ENCODE measurements at places on chromosomes 12 and 14.

DNA sequence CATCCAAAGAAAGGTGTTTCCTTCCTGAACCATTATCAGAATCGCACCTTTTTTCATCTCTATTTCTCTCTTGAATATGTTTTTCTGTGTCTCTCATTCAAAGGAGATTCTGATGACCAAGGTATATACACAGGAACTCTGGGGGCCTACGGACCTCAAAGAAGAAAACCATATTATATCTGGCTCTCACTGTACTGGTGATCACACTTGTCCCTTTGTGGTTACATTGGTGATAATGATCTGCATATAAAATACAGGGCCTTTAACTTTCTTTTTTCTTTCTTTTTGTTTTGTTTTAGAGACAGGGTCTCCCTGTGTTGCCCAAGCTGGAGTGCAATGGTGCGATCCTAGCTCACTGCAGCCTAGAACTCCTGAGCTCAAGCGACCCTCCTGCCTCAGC is 185.2 kb upstream of the AMIGO2 start:
- DNase-seq, result no peak

GRCh38 chr12:108457006-108457733 is 57.9 kb upstream of the FICD start:
- peak; percentile 60 for DNase-seq

- DNase-seq, result no peak
These were observed 306.0 kb downstream of the NELL2 start for GRCh38 chr12:44570036-44570583.

- no peak for DNase-seq
These were observed 24.1 kb downstream of the ITPK1 start for GRCh38 chr14:93091666-93092065.

- no peak for DNase-seq
These were observed 281.5 kb downstream of the CACNA1C start for GRCh38 chr12:2334271-2334670.

DNA sequence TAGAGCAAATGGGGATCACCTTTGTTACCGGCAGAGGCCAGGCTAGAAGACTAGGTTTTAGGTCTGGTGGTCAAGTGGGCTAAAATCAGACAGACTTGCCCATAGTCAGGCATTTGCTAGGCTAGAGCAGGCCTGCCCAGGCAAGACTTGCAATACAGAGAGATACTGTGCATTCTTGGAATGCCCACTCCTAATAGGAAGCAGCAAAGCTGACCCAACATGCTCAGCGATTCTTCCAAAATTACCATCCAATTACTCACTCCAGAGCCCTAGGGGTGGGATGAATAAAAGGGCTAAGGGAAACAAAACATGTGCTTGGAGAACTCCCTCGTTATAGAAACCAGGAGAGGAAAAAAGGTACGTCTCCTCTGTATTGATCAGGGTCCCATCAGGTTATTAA is 187.8 kb upstream of the AMIGO2 start:
- no peak for DNase-seq

GRCh38 chr12:23600919-23601318 is 348.6 kb downstream of the SOX5 start:
- no peak for DNase-seq

- DNase-seq, result no peak
These were observed 308.7 kb downstream of the EMP1 start for GRCh38 chr12:13505224-13505623.

DNA sequence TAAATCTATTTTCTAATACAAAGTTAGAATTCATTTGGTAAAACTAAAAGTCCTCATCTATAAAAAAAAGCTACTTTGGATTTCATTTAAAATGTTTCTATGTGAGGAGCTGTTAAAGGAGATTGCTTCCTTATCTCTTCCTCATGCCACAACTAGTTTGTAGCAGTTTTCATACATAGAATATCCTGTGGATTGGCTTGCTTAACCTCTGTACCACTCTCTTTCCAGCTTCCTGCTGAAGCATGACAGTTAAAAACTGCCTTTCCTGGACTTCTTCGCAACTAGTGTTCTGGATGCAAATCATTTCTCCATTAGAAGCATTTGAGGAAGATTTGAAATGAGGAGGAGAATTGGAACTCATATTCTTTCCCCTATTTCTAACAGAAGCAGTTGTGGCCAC is 49.6 kb downstream of the ST8SIA1 start:
- no peak for DNase-seq

- DNase-seq, result no peak
These were observed 9.2 kb downstream of the NDUFA12 start for GRCh38 chr12:94994312-94994711.

DNA sequence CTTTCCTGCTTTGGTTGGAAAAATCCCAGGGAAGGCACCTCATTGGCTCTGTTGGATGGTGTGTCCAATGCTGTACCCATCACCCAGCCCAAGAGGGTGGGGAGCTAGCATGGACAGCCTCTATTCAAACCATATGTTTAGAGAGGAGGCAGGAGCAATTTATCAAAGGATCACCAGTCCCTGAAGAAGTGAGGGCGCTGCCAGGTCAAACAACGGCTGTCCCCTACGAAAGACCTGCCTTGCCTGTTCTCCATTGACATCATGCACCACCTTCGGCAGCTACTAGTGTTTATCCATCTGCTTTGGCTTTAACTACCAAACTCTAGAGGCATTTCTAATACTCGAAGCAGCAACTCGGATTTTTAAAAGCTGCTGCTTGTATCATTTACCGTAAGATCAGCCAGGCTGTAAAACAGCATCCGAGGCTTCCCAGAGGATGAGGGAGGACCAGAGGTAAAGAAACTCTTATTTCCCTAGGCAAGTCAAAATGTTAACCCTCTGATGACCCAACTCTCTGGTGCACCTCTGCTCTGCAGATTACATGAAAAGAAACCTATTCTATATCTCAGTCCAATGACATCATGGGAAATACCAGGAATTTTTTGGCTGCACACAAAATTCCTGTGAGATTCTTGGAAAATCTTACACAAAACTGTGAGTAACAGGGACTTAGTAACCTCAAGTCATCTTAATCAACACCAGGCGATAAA is 720.9 kb upstream of the TBX3 start:
- DNase-seq, result no peak

DNA sequence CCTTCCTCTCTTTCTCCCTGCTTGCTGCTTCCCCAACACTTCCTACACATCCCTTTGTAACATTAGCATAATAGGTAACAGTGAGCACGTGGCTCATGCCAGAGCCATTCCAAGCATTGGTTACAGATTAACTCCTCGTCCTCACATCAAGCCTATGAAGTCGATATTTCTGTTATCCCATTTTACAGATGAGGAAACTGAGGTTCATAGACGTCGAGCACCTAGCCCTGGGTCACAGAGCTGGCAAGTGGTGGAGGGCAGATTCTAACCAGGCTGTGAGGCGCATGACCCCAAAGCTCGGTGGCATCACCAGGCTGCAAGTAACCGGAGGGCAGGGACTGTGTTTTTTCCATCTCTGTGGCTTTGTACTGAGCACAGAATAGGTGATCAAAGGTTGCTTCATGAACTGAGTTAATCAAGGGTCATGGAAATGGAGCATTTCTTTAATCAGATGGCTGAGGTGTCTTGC is 5.7 kb upstream of the SERPINA1 start:
- no peak for DNase-seq

DNA sequence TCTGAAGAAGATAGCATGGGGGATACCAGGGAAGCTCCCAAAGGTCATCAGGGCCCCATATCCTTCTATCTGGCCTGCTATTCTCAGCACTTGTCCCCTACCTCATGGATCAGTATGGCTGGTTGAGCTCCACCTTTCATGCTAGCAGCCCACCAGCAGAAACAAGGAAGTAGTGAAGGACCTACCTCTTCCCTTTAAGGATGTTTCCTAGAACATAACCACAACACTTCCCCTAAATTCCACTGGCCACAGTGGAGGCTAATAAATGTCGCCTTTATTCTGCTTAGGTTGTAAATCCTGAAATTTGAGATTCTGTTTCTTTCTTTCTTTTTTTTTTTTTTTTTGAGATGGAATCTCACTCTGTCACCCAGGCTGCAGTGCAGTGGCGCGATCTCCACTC is 128.6 kb upstream of the PARP11 start:
- no peak for DNase-seq

- no peak for DNase-seq
These were observed 244.2 kb downstream of the CACNA1C start for GRCh38 chr12:2297004-2297403.

DNA sequence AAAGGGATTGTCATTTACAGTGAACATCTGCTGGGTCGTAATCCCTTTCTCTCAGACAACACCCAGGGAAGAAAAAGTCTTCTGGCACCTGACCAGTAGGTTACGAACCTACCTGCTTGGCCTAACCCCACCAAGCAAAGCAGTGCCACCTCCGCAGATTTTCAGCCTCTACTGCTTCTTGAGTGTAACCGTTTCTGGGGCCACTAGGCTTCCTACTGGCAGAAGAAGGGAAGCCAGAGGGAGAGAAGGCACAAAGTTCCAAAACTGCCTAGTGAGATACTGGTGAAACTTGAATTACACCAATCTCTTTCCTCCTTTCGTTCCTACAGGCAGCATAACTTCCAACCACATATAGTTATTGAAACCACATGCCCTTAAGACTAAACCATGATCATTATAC is 383.6 kb downstream of the BCAT1 start:
- no peak for DNase-seq

GRCh38 chr12:82149045-82149444 is 209.1 kb downstream of the CCDC59 start:
- DNase-seq, result no peak

DNA sequence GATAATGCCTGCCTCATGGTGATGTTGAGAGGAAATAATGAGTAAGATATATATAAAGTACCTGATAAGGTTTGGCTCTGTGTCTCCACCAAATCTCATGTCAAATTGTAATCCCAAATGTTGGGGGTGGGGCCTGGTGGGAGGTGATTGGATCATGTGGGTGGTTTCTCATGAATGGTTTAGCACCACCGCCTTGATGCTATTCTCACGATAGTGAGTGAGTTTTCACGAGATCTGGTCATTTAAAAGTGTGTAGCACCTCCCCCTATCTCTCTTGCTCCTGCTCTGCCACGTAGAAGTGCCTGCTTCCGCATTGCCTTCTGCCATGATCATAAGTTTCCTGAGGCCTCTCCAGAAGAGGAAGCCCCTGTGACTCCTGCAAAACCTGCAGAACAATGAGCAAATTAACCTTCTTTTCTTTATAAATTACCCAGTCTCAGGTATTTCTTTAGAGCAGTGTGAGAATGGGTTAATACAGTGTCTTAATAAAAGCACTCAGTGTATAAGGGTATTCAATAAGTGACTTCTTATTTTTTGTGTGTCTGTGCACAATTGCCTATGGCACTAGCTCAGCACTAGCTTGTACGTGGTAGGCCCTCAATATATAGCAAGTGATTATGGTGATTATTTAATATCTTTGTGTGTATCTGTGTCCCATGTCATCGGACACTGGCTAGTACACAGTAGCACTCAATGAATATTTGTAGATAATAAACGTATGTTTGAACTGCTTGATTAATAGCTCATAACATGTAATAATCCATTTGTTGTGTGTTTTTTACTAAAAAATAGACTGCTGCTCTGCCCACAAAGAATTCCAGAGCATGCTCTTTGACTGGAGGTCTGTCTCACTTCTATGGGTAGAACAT is 138.1 kb upstream of the LMNTD1 start:
- DNase-seq, result no peak

DNA sequence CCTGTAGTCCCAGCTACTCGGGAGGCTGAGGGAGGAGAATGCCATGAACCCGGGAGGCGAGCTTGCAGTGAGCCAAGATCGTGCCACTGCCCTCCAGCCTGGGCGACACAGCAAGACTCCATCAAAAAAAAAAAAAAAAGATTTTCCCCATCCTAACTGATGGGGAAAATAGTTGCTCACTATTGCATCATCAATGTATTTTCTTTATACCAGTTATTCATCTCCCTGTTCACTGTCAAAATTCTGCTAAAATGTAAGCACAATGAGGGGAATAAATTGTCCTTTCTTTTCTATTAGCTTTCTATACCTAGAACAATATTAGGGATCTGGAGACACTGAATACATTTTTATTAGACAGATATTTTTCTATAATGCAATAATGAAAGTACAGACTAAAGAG is 561.3 kb downstream of the CCER1 start:
- DNase-seq, result no peak

DNA sequence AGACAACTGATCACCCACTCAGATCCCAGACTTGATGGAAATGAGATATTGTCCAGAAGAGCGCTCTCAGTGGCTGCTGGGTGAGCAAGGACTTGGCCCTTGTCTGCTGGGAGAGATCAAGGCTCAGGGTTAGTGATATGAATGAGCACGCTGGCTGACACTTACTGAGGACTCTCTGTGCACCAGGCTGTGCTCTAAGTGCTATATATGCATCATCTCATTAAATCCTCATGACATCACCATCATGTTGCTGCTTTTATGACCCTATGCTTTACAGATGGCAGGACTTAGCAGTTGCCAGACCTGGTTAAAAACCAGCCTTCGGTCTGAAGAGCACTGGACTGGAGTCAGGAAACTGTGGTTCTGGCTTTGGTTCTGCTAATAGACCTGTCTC is 260.9 kb downstream of the VRK1 start:
- DNase-seq, result peak; percentile 61

DNA sequence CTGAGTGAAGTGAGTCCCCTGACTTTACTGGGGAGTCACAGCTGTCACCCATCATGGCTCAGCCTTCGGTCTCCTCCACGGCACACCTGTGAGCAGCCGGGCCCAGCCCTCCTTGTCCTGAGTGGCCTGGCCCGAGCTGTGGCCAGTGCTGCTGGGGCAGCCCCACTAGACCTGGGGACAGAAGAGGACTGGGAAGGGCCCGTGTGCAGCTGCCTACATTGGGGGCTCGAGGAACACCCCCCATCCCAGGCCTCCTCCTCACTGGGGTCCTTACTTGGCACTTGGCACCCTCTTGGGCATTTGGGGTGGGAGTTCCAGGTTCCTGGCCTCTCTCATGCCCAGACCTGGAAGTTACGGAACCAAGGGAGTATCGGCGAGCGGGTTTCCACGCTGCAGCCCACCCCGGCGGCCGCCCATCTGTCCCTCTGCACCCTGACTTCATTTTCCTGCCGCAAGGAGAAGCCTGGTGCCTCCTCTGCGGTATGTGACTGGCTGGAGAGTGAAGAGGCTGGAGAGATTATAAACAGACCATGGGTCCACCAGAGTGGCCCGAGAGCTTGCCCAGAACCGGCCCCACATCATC is 179.7 kb downstream of the KIF26A start:
- no peak for DNase-seq

Measured in NCI-H748 treated with DMSO at 0.1 percent for 48 hours (cell line).